ENCODE measurements at places on chromosomes 7 and 10.

DNA sequence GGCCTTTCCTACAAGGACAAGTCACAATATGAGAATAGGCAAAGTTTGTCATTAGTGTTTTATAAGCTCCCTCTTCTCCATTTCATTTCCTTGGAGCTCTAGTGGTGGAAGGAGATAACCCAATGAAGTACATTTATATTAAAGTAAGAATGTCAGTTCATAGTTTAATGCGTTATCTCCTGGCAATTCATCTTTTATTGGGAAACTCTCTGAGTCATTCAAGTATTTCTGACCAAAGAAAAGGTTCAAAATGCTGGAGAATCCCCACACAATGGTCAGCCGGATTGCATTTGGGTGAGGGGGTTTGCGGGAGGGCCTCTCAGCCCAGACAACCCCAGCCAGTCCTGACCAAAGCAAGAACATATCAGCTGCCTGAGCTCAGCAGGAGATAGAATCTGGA lies 321.5 kb upstream of the NRP1 start:
- no peak for DNase-seq

GRCh38 chr7:99121496-99122021 lies 22.3 kb downstream of the SMURF1 start:
- no peak for DNase-seq

DNA sequence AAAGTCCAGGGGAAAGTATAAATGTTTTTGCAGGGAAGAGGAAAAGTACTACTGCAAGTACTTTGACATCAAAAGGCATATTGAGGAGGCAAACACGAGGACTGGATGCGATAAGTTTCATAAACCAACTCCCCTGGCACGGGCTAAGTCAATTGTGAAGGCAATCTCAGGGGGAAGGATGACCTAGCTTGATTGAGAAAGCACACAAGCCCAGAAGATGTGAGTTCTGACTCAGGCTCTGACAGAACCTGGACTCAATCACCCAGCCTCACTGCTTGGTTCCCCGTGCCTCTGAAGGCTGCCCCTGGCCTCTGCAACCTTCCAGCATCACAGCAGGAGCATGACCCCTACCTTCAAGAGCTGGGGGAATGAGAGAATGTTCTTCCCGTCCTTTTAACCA lies 93.2 kb upstream of the ZNF438 start:
- no peak for DNase-seq

GRCh38 chr7:142795339-142795863 lies 24.6 kb downstream of the PRSS2 start:
- no peak for DNase-seq

DNA sequence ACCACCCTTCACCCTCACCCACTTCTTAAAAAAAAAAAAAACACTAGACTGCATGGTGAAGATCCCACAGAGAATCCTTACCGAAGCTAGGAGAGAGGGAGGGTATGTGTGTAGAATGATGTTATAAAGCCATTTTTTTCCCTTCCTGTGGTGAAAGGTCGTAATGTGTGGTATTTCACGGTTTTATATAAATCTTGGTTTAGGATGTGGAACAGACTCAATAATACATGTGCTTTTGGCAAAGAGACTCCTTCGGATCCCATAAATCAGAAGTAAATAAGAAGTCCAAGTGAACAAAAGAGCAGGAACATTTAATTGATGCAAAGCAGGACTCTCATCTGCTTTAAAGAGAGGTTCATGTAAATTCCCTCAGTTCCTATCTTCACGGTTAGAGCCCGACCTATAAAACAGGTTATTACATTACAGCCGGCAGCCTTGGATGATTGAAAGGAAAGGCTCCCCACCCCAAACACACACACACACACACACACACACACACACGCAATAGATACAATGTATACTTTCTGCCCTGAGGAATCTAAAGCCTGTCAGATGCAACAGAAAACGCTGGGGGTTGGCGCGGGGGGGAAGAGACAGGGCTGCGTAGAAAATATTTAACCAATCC lies 8.8 kb downstream of the DLX5 start:
- no peak for DNase-seq

- no peak for DNase-seq
These were observed 10.9 kb upstream of the IKZF1 start for GRCh38 chr7:50293509-50294179.

DNA sequence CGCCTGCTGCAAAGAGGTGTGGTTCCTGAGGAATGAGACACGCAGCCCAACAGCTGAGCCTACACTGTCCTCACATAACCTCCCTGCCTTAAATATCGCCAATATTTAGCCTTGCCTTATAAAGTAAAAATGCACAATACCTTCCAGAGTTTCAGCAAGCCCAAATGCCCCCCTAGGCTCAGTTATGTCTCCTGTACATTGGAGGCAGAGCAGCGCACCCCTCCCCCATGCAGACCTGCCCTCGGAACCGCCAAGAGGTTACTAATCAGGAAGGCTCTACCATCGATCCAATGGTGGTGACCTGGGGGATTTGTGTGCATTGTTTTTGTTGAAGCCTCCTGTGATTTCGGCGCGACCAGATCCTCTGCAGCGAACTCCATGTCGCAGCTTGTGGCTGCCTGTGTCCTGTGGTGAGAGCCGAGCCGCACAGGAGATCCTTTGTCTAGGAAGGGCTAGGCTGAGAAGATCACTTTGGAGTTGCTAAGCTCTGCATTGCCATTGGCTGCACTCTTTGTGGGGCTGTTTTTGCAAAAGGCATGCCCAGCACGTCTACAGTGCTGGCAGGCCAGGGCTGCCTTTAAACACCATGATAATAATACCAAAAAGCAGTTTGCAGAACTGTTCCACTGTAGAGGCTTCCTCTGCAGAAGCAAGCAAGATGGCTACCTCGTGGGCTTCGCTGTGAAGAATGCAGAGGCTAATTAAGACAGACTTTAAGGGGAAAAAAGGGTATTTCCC lies 40.1 kb downstream of the TET1 start:
- peak; percentile 52 for DNase-seq

DNA sequence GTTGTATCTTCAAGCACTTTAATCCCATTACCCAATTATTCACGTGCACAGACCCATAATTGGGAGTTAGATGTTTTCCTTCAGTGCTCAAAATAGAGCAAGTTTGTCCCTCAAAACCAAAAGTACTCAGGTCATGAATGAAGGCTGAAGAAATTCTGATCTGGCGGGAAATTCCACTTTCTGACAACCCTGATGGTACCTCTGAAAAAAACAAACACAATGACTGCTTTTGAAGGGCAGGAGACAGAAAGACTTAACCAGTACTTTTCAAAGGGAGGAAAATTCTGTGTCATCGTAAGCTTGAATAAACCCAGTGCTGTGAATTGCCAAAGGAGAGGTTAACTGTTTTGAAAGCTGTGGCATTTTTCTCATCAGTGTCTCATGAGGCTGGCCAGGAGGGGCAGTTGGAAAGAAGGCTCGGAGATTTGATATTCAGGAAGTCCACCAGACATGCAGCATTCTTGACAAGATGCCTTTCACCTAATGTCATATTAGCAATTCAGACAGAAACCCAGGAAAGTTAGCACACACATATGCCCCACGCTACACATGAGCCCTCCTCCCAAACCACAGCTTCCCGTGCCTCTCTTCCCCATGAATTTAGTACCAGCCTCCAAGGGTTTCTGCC lies 347.0 kb downstream of the KCNMA1 start:
- no peak for DNase-seq

DNA sequence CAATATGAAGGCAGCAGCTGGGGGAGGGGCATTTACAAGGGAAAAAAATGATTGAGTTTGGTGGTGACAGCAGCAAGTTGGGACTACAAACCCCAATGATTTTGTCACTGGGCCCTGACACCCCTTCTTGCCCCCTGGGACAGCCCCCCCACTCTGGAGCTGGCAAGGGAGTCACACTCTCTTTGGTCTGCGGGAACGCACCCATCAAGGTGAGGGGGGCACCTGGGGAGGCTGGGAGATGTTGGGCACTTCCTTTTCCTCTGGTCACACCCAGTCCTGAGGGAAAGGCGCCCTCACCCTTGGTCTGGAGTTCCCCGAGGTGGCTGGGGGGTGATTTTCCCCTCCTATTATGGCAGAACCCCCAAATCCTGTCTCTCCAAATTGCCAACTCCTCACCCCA lies 24.4 kb downstream of the EPHB4 start:
- DNase-seq = no peak

- DNase-seq = no peak
These were observed 167.7 kb downstream of the RAPGEF5 start for GRCh38 chr7:22189230-22189629.

DNA sequence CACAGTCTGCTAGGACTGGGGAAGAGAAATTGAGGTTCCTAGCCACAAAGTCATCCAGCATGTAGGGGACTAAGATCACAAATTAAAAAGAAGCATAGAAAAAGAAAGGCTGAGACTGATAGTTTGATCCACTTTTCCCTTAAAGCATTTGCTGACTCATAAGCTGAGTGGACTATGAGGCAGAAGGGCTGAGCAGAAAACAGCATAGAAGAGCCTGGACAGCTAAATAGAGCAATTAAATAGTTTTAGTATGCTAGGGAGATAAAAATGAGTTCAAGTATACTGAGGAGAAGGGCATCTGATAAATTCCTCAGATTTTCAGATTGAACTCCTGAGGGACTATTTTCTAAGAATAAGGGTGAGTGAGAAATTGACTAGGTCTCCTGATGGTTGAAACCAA lies 155.9 kb upstream of the EGR2 start:
- no peak for DNase-seq

GRCh38 chr7:36303202-36304098 lies 86.2 kb upstream of the ANLN start:
- no peak for DNase-seq

DNA sequence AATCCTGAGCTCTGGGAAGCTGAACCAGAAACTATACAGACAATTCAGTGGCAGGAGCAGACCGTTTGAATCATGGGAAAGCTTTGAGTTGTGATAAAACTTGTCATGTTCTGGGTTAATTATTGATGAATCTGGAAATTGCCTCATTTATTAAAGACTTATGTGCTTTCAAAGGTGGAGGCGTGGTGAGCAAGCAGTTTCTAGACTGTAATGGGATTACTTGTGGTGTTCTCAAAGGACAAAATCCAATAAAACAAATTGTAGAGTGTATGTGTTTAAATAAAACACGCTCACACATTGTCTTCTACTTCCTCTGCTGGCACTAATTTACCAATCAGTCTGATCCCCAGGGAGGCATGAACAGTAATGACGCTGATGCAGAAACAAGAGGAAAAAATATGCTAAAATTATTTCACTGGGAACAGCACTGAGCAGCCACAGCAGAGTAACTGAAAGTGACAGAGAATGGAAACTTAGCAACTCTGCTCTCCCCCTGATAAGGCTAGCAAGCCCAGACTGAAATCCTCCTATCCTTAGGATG lies 25.1 kb downstream of the PARD3 start:
- peak; percentile 21 for DNase-seq

- DNase-seq = no peak
These were observed 28.0 kb downstream of the PIP4K2A start for GRCh38 chr10:22686347-22686746.

- DNase-seq = no peak
These were observed 13.1 kb upstream of the KMT2E start for GRCh38 chr7:105000927-105001336.

DNA sequence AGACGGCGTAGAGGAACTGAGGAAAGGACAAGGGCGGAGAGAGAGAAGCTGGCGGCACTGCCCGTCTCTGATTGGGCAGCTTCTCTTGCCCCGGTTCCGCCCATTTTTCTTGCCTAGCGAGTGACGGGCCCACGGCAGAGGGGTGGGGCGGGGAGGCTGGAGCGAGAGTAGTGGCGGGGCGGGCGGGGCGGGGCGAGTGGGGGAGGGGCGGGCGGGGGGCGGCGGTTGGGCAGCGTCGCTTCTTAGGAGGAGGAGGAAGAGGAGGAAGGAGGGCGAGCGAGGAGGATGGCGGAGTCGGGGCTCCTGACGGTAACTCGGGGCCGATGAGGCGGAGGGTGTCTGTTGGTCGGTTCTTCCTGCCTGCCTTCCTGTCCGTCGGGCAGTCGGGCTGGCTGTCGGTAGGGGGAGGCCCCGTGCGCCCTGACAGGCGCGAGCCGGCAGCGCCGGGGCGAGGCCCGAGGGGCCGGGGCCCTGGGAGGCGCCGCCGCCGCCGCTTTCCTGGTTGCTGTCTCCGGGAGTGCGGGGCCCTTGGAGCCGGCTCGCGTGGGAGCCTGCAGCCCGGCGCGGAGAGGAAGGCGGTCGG lies at the start of gene SHOC2:
TSS of gene SHOC2 (plus strand) at position 256 of the 583 bp plus-strand sequence. CDS start 44,755 bp downstream, outside the sequence.
- DNase-seq = peak; percentile 65

DNA sequence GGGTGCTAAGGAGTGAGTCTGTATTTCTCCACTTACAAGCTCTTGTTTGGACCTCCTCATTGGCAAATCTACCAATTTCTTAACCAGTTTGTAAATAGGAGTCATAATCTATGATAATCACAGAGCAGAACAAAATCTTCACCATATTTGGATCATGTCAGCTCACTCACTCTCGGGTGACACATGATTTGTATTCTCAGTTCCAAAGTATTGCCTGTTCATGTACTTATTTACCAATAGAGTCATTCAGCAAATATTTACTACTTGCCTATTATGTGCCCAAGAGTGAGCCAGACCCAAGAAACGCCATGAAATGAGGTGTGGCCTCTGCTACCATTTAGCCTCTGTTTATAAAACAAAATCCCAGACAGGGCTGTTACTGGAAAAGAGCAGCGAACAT lies 114.8 kb downstream of the TSPAN12 start:
- no peak for DNase-seq

GRCh38 chr7:95340491-95340890 lies 16.2 kb upstream of the PON1 start:
- no peak for DNase-seq

GRCh38 chr10:99996671-99997648 lies 12.8 kb downstream of the DNMBP start:
- DNase-seq = no peak

DNA sequence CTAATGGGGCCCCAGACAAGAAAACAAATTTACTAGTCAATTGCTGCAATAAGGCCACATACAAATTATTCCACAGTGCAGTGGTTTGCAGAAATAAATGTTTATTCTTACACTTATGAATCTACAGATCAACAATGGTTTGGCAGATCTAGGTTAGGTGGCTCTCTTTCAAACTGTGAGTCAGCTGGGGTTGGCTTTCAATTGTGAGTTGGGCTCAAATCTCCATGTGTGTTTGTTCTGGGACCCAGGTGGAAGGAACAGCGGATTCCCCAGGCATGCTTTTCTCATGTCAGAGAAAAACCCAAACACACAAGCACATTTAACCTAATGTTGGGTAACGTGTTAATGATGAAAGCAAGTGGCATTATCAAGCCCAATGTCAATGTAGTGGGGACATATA lies 25.6 kb upstream of the CELF2 start:
- DNase-seq = no peak

DNA sequence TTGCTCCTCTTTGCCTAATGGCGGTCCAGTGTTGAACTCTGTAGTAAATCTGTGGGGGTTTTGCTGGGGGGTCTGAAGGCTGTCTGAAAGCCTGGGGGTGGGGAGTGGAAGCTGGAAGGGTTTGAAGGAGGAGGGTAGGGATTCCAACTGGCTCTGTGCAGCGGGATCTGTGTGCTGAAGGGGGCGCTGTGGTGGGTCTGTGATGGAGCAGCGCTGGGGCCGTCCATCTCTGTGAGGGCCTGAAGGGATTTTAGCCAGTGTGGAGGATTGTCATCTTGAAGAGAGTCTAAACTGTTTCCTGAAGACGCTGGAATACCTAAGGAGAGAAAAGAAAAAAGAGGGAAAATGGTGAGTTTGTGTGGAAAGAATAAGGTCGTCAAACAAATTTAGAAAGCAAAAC lies 129.2 kb downstream of the STRA8 start:
- no peak for DNase-seq

- no peak for DNase-seq
These were observed 194.0 kb upstream of the PRPS1L1 start for GRCh38 chr7:18221377-18222293.
